RKO (cell line): ENCODE measurements at places on chromosomes 3 and 15.

- DNase-seq = no peak
Observed at GRCh38 chr15:73983211-73983727, 8.8 kb downstream of the STOML1 start.

DNA sequence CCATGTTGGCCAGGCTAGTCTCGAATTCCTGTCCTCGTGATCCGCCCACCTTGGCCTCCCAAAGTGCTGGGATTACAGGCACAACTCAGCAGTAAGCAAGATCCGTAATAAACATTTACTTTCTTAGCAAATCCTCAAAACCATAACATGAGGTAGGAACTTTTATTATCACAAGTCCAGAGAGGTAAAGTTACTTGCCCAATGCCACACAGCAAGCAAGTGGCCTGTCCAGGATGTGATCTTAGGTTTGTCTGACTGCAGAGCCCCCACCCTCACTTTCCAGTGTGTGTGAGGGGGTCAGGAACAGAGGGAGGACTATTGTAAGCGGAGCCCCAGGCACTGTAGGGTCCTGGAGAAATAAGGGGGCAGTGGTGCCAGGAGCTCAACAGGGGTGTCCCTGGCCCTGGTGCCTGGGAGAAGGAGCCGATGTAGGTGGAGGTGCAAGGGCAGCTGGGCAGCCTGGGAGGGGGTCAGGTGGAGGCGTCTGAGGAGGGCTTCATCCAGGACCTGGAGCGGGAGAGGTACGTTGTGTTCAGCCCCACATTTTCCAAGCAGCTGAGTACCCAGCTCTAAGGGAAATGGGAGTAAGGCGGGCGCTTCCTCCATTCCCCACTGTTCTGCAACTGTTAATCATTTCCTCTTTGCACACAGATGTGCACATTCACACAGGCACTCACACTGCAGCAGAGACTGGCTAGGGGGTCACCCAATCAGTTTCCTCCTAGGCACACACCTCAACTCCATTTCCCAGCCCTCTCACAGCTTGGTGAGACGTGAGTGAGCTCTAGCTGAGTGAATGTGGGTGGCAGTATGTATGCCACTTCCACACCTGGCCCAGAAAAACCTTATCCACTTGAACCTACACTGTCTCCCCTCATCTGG is 5.9 kb downstream of the RPUSD3 start:
- DNase-seq = no peak

DNA sequence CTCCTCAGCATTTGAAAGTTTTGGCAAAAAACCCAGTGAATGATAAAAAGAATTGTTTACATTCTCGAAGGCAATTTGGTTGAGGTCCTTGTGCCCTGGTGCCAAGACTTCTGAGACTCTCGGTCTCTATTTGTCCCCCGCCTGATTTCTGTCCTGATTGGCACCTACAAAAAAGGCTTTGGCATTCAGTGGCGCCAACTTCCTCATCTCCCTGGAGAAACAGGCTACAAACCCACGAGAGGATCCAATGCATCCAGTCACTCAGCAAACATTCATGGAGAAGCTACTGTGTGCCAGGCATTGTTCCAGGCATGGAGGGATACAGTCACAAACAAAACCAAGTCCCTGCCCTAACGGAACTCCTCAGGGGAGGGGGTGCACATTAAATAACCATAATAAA is 42.7 kb downstream of the HES1 start:
- no peak for DNase-seq

- no peak for DNase-seq
Observed at GRCh38 chr3:125359700-125360099, 15.4 kb downstream of the ZNF148 start.

DNA sequence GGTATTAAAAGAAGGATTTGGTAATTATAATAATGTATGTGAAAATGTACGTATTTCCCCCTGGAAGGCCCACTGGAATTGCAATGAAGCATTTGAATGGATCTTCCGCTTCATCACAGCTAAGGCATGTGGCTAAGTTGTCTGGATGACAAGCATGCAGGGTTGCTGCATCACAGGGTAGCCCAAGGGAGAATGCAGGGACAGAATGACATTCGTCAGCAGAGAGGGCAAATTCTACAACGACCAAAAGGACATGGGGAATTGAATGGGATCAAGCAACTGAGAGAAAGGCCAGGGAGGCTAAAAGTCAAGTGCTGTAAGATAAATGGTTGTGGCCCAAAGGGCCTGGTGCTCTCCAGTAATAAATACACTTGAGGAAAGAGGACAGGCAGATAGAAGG is 95.4 kb downstream of the ISL2 start:
- DNase-seq = no peak

- no peak for DNase-seq
Observed at GRCh38 chr3:161369531-161369930, 1.8 kb downstream of the SPTSSB start.

DNA sequence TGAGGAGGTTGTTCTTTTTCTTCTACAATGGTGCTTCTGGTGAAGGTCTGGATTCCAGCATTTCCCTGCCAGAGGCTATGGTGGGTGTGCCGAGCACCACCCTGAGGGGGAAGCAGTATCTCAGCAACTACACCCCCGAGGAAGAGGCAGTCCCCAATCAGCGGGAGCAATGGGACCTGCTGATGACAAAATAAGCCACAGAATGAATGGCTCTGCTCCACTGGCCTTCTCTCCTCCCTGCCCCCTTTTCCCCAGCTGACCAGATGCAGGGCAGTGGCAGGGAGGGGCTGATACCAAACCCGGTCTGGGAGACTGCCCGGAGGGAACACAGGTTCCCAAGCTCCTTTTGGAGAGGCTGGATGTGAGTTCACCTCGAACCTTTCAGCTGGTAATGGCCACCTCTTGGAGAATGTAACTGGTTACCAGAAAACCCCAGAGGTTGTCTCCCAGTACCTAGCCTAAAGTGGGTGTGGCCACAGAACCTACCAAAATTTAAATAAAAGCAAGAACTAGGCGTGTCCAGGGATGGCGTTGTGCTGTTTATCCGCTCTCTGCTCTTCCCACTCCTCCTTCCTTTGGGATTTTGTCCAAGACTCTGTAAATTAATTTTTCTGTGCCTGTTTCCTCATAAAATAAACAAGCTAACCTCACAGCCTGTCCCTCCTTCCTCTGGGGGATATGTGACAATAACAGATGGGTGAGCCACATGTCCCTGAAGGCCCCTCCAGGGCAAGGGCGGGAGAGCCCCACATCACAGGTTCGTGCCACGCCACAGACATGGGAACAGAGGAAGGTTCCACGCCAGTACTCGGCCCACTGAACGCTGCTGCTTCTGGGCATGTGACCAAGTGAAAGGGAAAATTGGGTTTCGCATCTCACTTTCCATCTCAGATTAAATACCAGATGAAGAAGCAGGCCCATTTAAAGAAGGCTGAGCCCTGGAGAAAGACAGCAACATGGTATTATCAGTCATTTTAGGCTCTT is 35.1 kb upstream of the SPTBN5 start:
- DNase-seq = no peak

- peak; percentile 18 for DNase-seq
Observed at GRCh38 chr15:99454941-99455788, 110.6 kb upstream of the MEF2A start.

GRCh38 chr3:16311960-16312451 is 47.0 kb downstream of the OXNAD1 start:
- DNase-seq = no peak

- DNase-seq = no peak
Observed at GRCh38 chr3:152202976-152203626, 65.6 kb upstream of the MBNL1 start.

DNA sequence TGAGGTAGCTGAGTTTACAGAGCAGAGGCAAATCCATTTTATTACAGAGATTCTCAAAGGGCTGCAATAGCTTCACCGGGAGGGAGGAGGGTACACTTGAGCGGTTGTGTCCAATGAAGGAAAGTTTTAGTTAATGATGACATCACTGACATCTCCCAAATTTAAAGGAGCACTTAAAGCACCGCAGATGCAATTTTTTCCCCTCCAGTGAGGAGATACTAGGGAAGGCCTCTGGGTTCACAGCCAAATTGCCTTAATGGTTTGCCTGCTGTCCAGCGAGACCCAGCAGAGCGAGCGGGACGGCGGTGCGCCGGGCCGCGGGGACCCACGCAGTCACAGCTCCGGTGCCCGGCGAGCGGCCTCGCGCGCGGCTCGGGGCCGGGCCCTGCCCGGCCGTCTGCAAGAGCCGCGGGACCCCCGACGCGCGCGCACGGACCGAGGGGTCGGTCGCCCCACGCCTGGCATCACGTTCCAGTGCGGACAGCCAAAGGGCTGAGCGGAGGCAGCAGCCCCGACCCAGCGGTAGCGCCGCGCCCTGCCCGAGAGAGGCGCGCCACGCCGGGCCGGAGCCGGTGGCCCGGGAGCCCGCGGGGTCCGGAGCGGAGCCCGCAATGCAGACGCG is 160.5 kb upstream of the CHRNA7 start:
- no peak for DNase-seq

GRCh38 chr15:93583968-93584367 is 495.0 kb upstream of the RGMA start:
- no peak for DNase-seq

DNA sequence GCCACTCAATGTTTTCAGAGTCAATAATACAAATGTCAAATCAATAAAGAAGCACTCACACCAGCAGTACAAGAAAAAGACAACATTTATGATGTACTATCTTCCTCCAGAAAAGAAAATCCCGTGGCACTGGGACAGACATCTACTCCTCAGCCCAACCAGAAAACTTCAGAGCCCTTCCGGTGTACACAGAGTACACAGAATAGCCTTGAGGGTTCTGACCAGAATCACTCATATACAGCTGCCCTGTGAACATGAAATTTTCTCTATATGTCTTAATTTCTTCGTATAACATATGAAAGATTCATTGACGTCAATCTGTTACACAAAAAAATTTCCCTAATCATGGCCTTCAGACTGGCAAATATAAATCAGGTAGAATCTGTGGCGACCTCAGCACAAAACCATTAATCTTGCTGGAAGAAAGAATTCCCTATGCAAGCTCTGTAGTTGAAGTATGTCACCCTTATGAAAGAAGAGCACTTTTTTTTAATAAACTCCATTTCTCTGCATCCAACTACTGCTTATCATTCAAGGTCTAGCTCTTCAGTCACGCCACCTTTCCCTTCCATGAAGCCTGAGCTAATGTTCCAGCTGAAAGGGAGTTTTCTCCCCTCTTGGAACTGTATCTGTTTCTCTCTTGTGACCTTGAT is 53.8 kb upstream of the PLAAT1 start:
- no peak for DNase-seq

- no peak for DNase-seq
Observed at GRCh38 chr15:65906396-65906795, 37.1 kb downstream of the RAB11A start.

- no peak for DNase-seq
Observed at GRCh38 chr3:30259730-30260129, 346.7 kb upstream of the TGFBR2 start.

DNA sequence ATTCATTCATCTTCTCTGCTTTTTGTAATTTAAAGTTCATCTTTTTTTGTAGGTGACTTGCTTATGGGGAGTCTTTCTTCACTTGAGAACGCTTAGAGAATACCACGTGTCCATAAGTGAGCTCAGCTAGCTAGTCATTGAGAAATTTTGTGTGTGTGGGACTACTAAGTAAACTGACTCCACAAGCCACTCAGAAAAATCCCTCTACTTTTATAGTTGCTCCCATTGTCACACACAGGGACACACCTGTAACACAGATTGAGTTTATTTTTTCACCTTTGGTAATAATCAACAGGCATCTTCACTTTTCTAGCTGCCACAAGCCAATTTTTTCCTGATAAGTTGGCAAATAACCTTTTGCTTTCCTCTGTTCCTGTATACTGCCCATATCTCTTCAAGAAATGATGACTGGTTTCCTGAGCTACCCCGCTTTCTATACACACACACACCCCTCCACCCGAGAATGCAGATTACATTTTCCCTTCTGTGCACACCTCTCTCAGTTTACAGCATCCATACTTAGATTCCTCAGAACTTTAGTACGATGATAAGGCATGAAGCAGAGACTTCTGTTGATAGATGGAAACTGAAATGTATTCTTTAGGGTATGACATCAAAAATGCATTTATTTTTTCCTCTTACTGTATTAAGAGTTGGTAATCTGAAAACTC is 4.6 kb downstream of the TSC22D2 start:
- peak; percentile 94 for DNase-seq

- DNase-seq = no peak
Observed at GRCh38 chr3:8540456-8540855, 38.8 kb downstream of the LMCD1 start.

DNA sequence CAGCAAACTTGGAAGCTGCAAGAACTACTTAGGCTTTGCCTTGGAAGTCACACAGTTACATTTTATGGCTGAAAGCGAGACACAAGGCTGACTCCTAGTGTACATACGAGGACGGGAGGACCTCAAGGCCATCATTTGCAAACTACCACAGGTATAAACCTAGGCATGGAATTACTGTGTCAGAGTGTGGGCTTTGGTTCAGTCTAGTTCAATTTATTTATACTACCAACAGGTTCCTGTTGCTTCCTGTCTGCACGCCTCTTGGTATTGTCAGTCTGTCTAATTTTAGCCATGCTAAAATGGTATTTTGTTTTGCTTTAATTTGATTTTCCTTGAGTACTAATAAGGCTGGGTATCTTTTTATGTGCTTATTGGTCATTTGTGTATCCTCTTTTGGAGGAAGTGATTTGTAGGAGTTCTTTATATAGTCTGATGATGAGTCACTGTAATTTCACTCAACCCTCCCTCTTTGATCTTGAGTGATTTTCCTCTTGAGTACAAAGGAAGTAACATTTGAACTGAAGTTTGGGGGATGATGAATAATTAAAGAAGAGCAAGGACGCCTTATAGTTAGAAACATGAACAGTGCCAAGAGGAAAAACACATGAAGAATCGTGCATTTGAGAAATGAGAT is 8.2 kb downstream of the ANKRD34C start:
- peak; percentile 19 for DNase-seq

DNA sequence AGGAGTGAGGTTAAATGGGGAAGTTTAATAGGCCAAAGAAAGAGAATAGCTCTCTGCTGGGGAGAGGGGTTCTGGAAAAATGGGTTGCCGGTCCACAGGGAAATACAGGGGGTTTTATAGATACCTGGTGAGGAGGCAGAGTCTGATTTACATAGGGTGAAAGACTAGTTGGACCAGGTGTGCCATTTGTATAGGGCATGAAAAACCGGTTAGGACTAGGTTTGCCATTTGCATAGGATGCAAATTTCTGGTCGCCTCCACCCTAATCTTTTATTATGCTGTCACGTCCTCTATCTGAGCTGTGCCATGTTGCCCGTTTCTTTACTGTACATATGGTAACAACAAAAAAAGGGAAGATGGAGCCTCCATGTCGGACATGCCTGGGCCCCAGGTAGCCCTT is 960.1 kb downstream of the FHIT start:
- DNase-seq = no peak

GRCh38 chr3:64109438-64109837 is 86.1 kb upstream of the PSMD6 start:
- no peak for DNase-seq

GRCh38 chr15:77907824-77908751 is 169.4 kb downstream of the TBC1D2B start:
- DNase-seq = peak; percentile 68
